ENCODE measurements at places on chromosomes 3 and 15.
A peak's percentile ranks its signal among the peaks of the same experiment; 100 is the strongest.

- DNase-seq, result no peak
These were observed 919.7 kb upstream of the NR2F2 start for GRCh38 chr15:95410757-95411156.

GRCh38 chr15:88061452-88061851 is 195.1 kb downstream of the NTRK3 start:
- DNase-seq, result no peak

DNA sequence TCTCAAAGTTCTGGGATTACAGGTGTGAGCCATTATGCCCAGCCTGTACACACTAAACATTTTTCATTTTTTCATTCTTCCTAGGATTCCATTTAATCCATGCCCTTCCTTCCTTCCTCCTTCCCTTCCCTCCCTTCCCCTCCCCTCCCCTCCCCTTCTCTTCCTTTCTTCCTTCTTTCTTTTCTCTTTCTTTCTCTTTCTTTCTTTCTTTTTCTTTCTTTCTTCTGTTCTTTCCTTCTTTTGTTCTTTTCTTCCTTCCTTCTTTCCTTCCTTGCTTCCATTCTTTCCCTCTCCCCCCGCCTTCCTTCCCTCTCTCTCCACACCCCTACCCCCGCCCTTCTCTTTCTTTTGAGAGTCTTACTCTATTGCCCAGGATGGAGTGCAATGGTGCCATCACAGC is 40.9 kb upstream of the ATP13A3 start:
- no peak for DNase-seq

- no peak for DNase-seq
These were observed 101.8 kb downstream of the PCCB start for GRCh38 chr3:136351905-136352304.

DNA sequence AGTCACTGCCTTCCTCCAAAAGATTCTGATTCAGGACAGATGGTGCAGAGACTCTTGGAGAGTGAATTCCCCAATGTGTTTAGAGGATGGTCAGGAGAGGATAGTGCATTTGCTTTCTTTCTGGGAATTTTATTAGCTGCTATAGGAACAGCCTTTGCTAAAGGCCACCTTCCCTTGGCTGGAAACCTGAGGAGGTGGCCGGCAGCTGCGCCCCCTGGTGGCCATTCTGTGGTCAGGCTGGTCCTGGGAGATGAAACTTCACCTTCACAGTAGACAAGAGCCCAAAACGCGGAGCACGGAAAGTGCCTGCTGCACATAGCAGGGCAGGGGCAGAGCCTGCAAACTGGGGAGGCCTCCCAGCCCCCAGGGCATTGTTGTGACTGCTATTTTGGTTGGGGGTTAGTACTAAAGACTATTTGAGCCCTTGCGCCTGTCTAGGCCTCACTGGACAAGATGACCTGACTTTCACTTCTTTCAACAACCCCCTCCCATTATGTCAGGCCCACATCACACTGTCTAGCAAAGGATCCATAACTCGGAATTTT is 34.3 kb downstream of the SEC22C start:
- peak; percentile 54 for DNase-seq

GRCh38 chr3:44612678-44613077 is 12.2 kb upstream of the ZNF197 start:
- no peak for DNase-seq

- DNase-seq, result no peak
These were observed 596.9 kb upstream of the ARPP21 start for GRCh38 chr3:35042210-35042991.

GRCh38 chr15:89870688-89871288 is 23.0 kb downstream of the AP3S2 start:
- no peak for DNase-seq

- no peak for DNase-seq
These were observed 302.8 kb upstream of the MDFIC2 start for GRCh38 chr3:70615286-70615685.

DNA sequence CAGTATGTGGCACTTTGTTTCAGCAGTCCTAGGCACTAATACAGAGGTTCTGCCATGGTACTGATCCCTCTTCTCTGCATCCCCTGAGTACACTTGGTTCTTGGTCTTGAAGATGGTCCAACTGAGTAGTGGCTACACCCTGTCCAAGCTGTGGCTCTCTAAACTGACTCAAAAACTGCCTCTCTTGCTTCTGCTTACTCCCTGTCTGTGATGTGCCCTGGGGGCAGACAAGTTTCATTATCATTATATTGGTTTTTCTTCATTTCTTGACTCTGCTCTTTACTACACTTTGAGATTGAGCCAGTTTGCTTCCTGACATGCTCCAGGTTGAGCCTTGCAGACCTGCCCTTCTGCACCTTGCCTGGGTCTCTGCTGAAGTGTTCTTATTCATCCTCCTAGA is 18.9 kb upstream of the ST3GAL6 start:
- no peak for DNase-seq

GRCh38 chr3:111903067-111903511 is 44.0 kb downstream of the PHLDB2 start:
- no peak for DNase-seq

- peak; percentile 63 for DNase-seq
These were observed 50.1 kb downstream of the HCN4 start for GRCh38 chr15:73318463-73319351.

DNA sequence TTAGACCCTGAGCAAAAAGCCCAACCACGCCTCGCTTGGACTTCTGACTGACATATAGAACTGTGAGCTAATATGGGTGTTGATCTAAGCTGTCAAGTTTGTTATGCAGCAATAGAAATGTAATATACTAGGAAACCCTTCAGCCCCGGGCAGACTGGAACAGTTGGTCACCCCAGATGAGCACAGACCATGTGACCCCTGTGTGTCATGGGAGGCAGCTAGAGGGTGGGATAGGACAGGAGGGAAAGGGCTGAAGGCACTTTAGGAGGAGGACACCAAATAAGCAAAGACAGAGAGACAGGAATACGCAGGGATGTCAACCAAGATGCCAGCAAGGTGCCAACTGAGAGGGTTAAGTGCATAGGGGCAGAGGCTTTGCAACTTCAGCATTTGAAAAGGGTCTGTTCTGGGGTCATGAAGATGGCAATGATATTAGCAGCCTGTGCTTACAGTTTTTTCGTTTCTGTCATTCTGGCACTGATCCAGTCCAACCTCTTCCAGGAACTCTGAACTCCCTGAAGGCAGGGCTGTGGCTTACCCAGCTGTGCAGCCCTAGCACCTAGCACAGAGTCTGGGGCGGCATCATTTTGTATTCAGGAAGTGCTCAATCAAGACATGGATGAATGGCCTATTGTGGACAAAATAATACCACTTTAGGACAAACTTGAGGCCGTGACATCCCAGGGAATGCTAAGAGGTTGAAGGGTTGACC is 51.4 kb downstream of the HES1 start:
- DNase-seq, result no peak

DNA sequence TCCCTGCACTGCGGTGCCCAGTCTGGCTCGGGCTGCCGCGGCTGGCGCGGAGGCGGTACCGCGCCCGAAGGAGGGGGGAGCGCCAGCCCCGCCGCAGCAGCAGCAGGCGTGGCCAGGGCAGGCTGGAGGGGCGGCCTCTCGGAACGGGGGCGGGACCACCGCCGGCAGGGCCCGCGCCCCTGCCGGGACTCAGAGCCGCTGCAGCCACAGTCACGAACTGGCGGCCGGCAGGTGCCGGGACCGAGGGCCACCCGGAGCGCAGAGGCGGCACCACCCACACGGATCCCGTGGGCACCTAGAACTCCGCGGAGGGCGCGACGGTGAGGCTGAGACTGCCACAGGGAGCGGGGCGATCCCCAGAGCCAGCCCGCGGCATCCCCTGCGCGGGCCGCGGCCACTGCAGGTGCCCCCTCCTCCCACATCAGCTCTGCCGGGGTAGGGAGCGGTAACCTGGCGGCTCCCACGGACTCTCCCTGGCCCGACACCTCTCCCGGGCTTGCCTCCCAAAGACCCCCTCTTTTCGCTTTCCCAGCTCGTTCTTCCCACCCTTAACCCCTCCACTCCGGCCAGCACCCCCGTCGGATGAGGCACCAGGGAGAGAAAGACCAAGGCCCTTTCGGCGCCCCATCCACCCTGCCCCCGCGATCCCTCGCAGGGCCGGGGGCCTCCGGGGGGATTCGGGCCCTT is at the start of gene VWA5B2:
TSS of gene VWA5B2 (plus strand) at position 192 of the 687 bp plus-strand sequence. CDS start 944 bp downstream, outside the sequence.
- peak; percentile 81 for DNase-seq

- DNase-seq, result no peak
These were observed 97.4 kb downstream of the TBC1D2B start for GRCh38 chr15:77980098-77980497.

- no peak for DNase-seq
These were observed 274.8 kb downstream of the BBX start for GRCh38 chr3:107797586-107797985.

- DNase-seq, result no peak
These were observed 24.1 kb downstream of the CCDC54 start for GRCh38 chr3:107401301-107401700.

GRCh38 chr3:15660055-15660935 is 58.8 kb downstream of the BTD start:
- no peak for DNase-seq

DNA sequence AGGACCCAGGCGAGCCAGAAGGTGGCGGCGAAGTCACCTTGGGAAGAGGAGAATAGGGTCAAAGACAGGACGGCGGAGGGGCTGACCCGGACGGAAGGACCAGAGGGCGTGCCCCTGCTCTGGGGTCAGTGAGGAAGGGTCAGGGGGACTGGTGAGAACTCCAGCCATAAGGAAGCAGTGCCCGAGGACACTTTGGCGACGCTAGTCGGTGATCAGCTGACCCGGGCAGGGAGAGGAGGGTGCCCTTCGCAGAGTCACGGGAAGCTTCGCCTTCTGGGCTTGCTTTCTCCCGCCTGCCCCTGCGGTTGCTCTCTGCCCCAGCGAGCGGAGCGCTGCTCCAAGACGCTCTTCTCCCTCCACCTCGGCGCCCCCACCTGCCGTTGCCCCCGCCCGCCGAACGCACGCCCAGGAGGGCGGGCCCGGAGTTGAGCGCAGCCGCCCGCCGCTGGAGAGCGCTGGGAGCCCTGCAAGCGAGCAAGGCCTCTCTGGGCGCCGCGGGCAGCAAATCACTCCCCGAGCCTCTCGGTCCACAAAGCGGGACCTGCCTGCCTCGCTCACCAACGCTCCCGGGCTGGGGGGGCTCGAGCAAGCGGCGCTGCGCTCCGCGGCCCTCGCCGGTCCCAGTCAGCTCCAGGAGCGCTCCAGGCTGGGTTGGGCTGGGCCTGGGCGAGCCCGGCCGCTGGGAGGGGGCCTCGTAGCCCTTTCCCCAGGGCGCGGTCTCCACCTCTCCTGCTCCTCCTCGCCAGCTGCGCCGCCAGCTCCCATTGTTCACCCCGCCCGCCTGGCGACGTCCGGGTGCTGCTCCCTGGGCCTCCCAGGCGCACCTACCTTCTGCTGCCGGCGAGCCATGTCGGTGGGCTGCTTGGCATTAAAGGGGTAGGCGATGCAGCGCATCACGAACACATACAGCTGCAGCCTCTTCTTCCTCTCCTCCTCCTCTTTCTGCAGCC is 1.2 kb downstream of the CADPS start:
- DNase-seq, result no peak

DNA sequence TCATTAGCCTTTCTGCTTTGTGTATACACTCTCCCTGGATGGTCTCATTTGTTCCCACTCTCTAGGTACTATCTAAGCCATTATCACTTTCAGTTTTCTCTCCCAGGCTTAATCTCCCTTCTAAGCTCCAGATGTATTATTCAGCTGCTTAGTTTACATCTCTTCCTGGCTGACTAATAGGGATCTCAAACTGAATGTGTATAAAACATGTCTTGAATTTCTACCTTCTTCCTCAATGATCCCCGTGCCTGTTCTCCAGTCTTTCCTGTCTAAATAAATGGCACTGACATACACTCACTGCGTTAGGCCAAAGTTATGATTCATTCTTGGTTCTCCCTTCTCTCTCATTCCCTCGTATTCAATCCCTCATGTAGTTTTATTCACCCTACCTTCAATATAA is 127.3 kb downstream of the NR2F2 start:
- DNase-seq, result no peak

DNA sequence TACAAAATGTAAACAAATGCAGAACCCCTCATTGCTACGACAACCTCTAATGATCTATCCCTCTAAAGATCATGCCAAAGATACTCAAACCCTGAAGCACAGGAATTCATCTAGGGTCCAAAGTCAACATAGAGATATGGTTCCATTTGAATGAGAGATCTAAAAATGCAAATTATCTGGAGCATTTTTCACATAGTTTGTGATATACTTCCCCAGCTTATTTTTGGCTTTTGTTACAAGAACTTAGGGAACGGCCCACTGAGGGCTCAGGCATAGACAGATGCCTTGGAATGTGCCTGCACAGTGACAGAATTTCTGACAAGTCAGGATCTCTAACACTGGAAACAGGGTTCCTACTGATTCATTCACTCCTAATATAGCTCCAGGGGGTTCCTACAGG is 258.9 kb upstream of the THBS1 start:
- DNase-seq, result no peak

- DNase-seq, result no peak
These were observed 113.3 kb downstream of the PDCD6IP start for GRCh38 chr3:33911525-33912322.

DNA sequence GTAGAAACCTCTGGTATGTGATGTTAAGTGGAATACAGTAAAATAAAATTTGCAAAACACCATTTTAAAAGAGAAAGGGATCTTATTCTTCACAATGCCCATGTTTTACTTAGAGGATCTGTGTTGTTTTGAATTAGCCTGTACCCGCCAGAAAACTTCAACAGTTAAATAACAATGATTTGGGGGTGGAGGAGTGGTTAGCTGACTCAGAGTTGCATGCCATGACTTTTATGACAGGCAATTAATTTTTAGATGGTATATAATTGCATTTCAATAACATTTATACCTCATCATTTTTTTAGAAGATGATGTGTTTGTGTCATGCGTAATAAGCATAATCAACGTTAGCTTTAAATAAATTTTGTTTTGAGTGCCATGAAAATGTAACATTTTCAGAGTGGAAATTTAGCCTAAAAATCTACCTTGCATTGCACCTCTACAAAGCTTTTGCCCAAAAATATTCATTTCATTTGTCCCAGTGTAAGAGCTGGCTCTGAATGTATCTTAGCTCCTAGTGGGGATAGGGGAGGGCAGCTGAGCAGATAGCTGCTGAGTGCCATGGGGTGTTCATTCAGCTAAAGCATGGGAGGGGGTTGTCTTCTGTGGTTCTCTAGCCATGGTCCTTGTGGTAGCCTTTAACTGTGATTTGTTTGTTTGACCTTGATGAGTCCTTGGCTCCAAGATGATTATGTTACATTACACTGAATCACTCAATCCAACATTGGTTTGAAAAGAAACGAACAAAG is 379.8 kb downstream of the LPP start:
- DNase-seq, result no peak

GRCh38 chr3:145942052-145942451 is 218.9 kb downstream of the PLOD2 start:
- no peak for DNase-seq

DNA sequence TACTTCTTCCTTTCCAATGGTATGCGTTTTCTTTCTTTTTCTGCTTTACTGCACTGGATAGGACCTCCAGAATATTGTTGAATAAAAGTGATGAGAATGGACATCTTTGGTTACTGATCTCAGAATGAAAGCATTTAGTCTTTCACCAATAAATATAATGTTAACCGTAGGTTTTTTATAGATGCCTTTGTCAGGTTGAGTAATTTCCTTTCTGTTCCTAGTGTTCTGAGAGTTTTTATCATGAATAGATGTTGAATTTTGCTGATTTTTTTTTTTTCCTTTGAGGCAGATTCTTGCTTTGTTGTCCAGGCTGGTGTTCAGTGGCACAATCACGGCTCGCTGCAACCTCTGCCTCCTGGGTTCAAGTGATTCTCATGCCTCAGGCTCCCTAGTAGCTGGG is 158.4 kb downstream of the KLHL25 start:
- no peak for DNase-seq
